ENCODE measurements at places on chromosomes 5 and 9.

GRCh38 chr5:174030286-174030685, 15.2 kb upstream of the NSG2 start:
- DNase-seq = no peak

GRCh38 chr5:65674749-65675148, 47.2 kb downstream of the SGTB start:
- DNase-seq = no peak

DNA sequence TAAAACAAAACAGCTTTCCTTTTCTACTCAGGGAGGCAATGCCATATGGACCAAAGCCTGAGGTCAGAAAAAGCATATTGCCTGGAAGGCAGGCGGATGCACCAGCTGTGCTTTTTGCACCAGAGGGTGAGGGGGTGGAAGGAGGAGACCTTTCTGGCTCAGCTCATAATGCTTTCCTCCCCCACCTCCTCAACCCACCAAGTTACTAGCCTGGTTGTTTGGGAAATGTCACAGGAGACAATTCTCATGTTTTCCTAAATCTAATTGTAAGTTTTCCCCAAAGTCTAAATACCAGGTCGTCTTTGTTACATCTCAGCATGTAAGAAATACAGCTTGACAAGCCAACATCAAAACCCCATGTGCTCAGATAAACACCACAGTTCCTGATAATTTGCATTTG, 72.6 kb upstream of the DMRTA1 start:
- DNase-seq = no peak

GRCh38 chr5:64678374-64678773, 11.9 kb upstream of the SHISAL2B start:
- DNase-seq = no peak

- no peak for DNase-seq
Measured at GRCh38 chr5:3825531-3826451, 230.2 kb downstream of the IRX1 start.

- no peak for DNase-seq
Measured at GRCh38 chr5:138458384-138458783, 6.9 kb upstream of the EGR1 start.

GRCh38 chr5:75524071-75524470, 12.4 kb downstream of the POLK start:
- DNase-seq = no peak

GRCh38 chr9:20250791-20251190, 371.5 kb downstream of the MLLT3 start:
- no peak for DNase-seq

- DNase-seq = no peak
Measured at GRCh38 chr5:180628827-180629750, 20.3 kb downstream of the FLT4 start.

GRCh38 chr5:72295539-72295938, 24.5 kb downstream of the MRPS27 start:
- no peak for DNase-seq
